Stimulated activated CD8-positive, alpha-beta memory T cell treated with anti-CD3 and anti-CD28 coated beads, Interleukin-4, amount 100 ng/mL, for 1 hour (primary cell): ENCODE measurements at places on chromosomes 6 and 20.

DNA sequence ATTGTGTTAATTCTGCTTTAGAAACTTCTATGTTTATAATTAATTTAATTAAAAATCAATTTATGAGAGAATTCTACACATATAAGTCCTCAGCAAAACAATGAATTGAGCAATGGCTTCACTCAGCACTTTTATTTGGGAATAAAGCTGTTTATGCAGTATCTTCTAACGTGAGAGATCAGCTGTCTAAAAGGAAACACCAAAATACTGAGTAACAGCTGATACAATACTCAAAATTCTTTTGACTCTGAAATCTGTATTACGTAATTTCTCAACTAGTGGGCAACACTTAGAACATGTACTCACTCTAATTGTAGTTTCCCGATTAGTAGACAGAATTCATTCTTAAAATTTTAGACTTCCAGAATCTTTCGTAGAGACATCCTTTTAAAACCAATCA is 49.8 kb downstream of the MAP3K7 start:
- DNase-seq, result no peak

DNA sequence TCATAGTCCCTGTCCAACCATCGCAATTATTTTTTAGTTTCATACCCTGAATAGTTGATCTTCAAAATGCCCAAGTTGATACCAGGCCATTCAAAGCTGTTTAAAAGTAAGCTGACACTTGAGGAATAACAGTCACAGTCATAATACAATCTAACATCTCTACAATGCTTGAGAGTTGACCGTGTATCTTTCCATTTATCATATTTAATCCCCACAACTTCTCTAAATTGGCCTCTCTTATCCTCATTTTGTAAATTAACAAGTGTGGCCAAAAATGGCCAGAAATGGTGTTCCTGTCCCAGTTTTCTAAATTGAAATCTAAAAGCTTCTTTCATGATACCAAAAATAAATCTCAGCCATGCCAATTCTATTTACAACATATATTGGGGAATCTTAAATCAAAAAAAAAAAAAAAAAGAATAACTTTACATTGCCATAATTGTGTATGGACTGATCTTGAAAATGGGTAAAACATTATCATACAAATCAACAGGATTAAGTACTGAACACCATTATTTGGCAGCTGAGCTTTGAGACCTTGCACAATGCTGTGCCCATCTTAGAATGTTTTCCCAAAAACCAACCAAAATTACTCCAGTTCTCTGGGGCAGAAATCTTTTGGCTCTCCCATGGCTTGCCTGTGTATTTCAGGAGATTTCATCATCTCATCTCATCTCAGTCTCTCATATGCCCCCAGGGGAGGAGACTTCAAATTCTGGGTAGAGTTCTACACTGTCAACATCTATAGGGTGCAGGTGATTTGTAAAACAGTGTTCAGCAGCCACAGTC is 448.7 kb upstream of the JARID2 start:
- no peak for DNase-seq

- no peak for DNase-seq
These were observed 69.6 kb downstream of the PYGB start for GRCh38 chr20:25317351-25318075.

GRCh38 chr6:44548319-44548718 is 160.8 kb downstream of the CDC5L start:
- no peak for DNase-seq

DNA sequence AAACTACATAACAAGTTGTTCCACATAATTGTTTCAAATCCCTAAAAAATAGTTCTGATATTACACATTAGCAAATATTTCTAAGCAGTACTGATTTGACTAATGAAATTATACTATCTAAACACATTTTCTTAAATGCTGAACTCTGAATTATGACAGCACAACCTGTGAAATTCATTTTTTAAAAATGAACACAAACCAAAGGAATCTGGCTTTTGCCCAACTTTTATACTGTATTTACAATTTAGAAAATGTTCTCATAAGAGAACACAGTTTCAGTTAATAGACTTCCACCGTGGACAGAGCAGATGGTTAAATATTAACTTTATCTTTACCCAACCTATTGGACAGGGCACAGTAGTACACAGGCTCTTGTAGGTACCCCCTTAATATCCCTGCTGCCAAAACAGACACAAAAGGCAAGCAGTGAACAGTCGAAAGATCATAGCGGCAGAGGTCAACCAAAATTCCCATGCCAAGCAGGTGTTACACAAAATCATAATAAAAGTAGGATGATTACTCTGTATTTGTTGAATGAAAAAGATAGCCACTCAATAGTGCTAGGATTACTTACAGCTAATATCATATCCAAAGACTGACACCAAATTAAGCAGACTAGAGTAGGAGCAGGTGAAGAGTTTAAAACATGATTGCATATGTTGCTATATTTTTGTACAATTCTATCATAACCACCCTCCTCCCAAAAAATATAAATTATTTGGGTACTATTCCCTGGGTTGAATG is 122.5 kb downstream of the RNGTT start:
- no peak for DNase-seq

DNA sequence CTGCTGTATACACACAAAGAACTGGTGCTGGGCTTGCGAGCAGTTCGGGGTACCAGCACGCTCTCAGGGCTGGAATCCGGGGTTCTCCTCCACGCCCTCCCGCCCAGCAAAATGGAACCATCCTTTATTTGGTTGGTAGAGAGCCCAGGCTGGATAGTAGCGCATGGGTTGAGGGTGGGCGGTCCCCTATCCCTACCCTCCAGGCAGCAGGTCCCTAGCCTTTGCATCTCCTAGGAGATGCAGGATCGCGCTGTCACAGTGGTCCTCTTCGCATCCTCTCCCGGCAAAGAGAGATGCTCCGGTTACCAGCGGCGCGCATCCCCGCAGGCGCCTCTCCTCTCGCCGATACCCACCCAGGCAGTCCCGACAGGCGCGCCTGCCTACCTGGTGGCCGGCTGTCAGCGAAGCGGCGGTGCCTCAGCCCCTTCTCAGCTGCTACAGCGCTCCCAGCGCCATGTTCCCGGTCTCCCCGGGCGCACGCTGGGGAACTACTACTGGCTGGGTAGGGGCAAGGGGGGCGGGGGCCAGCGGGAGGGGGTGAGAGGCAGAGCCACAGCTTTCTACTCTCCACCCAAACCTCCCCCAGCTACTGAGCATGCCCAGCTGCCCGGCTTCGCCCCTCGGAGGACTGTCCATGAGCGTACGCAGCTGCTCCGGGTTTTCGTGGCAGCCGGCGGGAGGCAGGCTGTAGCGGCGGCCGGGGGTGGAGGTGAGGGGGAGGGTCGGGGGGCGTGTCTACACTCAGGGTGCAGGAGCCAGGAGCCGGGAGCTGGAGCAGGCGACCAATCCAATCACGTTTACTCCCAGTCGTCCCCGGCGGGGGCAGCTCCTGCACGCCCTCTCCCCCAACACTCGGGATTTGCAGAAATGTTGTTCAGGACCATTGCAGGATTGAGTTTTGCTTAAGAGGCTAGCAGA is at the start of gene PAK5:
PAK5 (minus strand) TSS at position 699 of the 918 bp plus-strand sequence. CDS start 194,748 bp downstream, outside the sequence.
- no peak for DNase-seq

DNA sequence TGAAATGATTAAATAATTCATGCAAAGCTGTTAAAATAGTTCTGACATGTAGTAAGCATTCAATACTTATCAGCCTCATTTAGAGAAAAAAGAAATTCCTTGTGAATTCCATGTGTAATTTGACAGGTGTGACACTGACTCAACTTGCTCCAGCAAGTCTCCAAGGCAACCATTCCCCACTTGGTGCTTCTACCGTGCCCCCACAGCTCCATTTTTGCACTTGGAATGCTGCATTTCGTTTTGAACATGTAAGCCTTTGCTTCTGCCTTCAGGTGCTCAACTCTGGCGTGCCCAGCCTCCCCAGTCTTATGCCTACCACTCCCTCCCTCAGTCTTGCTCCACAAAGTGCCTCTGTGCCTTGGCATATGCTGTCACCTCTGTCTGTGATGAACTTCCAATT is 760.6 kb upstream of the CHD6 start:
- DNase-seq, result no peak

GRCh38 chr6:120938164-120938875 is 396.0 kb downstream of the TBC1D32 start:
- no peak for DNase-seq

DNA sequence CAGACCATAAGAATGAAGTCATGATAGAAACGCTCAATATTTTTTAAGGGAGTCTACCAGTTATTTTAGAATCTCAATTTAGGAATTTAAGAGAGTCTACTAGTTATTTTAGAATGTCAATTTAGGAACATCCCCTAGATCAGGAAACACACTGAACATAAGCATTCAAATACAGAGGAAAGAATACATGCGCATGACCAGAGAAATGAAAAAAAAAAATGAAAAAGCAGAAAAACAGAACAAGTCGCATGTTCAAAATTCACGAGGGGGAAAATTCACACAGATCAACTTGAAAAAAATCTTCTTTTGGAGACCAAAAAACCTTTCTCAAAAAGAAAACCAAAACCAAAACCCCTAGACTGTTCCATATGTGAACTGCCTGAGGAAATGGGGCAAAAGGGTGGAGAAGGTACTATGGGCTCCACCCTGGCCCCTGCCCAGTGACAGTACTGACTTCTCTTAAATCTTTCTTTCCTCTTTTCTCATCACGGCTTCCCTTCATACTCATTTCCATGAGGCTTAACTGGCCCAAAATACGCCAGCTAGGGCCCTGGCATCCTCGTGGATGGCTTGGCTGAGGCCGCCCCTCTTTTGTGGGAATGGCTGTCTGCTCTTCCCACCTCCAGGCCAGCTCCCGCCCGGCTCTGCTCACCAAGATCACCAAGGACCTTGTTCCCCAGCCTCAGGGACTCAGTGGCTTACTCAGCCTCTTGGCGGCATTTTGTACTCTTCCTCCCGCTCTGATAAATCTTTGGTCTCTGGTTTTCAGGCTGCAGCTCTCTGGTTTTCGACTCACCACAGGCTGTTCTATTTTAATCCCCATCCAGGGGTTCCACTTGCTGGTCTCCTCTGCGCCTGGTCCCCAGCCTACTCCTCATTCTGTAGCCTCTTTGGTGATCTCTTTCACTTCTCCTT is 11.2 kb downstream of the ZBTB2 start:
- no peak for DNase-seq

DNA sequence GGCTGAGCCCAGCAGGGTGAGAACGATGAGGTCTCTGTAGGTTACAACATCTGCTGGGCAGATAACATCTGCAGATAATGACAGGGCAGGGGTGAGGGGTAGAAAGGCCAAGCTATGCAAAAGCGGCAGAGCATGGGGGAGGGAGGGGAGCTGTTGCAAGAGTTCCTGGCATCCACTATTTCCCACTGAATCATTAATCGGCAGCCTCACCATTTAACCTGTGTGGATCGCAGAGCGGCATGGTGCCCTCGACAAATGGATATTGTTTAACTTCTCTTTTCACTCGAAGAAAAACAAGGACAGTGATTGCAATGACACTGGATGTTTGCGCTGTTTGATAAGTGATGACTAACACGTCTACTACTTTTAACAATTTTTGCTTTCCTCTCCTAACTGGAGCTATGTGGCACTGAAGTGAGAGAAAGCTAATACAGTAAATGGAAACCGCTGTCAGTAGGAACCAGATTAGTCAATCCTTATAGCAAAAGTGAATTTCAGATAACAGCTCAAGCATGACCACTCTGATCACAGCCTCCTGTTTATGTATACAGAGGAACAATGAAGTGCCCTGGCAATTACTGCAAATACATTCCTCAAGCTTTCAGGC is 381.5 kb downstream of the TFAP2A start:
- no peak for DNase-seq

- DNase-seq, result no peak
These were observed 28.3 kb downstream of the CDH4 start for GRCh38 chr20:61280217-61280980.

DNA sequence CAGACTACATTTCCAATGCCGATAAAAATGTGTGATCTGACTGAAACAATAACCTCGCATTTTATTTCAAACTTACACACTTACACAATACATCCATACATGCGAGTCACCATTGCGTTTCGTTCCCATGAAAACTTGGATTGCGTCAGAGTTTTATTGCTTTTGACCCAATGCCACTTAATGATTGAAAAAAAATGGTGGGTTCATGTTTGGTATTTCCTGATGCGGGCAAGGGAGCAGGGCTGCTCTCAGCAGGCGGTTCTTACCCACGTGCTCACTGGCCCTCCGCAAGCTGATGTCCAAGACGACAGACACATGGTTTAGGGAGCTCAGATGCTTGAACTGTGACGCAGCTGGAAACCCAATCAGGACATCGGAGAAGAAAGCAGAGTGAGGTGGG is 281.0 kb upstream of the SULF2 start:
- no peak for DNase-seq

DNA sequence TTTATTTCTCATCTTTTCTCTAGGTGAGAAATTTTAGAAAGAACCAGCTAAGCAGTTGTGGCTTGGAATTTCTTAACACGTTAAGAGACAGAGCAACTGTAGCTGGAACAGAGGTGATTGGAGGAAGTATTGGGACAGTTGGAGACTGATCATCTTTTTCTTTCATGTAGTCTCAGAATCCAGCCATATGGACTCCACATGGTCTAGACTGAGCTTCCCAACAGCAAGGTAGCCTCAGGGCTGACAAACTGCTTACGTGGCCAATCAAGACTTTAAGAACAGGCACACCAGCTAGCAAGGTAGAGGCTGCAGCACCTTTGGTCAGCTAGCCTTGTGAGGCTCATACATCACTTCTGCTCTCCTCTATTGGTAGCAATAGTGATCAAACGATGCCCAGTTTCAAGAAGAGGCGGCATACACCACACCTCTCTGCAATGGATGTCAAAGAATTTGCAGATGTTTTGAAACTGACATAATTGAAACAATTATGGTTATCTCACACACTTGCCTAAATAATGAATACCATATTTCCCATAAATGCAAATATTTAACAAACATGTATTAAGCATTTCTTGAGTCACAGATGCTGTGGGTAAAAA is 590.5 kb upstream of the SLC35B3 start:
- no peak for DNase-seq

- DNase-seq, result no peak
These were observed 84.0 kb downstream of the HFE start for GRCh38 chr6:26170951-26171841.

DNA sequence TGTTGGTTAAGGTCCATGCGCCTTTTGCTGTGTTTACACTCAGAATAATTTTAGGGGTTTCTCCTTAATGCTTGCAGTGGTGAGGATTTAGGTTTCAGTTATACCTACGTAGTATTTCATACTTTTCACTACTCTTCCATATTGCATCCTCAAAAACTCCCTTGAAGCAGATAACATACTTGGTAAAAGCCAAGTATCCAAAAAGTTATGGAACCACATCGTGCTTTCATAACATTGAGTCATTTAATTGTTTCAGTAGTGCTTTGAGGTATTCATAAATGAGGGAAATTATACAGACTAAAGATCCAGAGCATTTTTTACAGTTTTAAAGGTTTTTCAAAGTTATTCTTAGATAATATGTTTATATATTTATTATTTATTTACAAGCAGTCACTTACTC is 4.0 kb upstream of the ATXN1 start:
- no peak for DNase-seq

GRCh38 chr6:121305957-121306607 is 28.2 kb downstream of the TBC1D32 start:
- DNase-seq, result no peak

DNA sequence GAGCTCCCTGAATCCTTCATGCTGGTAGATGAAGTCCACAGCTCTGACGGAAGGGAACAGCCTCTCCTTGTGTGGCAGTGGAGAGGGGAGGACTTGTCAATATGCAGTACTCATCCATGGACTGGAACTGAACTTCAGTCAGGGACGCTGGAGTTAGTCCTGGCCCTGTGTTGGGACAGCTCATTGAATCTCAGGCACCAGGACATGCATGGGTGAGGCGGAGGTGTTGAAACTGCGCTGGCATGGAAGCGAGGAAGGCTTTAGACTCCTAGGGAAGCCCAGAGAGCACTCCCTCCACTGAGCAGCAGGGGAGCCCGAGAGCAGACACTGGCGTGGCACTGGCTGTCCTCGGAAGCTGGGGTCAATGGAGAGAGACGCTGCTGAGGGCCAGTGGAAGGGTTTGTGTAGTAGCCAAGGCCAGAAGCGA is 161.3 kb upstream of the GGTLC1 start:
- no peak for DNase-seq
